ENCODE measurements at places on chromosomes 3 and 15.

DNA sequence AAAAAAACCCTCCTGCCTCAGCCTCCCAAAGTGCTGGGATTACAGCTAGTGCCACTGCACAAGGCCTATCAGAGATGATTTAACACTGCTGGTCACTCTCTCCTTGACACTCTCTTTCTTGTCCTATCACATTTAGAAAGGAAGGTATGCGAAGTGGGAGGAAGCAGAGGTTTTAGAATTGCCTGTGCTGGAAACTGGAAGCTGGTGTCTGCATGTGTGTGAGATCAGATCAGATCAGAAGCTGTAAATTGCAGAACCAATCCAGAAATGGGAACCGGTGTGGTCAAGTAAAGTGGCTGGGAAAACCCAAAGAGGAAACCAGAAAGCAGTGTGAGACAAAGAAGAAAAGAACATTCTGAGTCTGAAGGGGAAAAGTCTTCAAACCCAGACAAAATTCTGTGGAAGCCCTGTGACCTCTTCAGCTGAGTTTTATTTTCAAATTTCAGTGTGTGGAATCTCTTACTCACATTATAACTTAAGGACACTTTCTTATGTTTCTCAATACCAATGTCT lies 2.8 kb downstream of the EFHB start:
- DNase-seq, result no peak

GRCh38 chr15:39581793-39582285 lies 960 bp downstream of the THBS1 start:
- DNase-seq, result peak; percentile 40

GRCh38 chr3:72329354-72329753 lies 518.9 kb downstream of the SHQ1 start:
- DNase-seq, result no peak

- DNase-seq, result no peak
These were observed 45.0 kb downstream of the IQSEC1 start for GRCh38 chr3:13028010-13028821.

- DNase-seq, result no peak
These were observed 16.5 kb upstream of the ZBTB47 start for GRCh38 chr3:42637001-42637400.

GRCh38 chr15:60531801-60532200 lies 52.9 kb upstream of the ICE2 start:
- DNase-seq, result no peak

- DNase-seq, result no peak
These were observed 30.2 kb downstream of the ITGA11 start for GRCh38 chr15:68401496-68402431.

DNA sequence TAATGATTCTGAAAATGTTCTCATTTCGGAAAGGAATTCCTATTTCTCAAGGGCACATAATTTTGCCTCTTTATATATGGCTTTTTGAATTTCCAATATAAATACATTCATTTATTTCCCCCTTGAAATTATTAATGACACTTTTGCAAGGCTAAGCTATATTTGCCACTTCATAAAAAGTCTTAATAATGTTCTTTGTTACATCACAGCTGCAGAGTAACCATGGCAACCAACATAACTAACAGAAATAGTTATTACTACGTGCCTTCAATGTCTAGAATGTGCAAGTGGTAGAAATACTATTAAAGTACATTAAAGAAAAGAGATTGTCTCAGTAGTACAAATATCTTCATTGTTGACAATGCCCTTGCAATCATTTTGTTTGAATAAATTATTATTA lies 471.8 kb downstream of the C3orf38 start:
- no peak for DNase-seq

GRCh38 chr3:32894977-32895376 lies 56.5 kb upstream of the CCR4 start:
- DNase-seq, result no peak

DNA sequence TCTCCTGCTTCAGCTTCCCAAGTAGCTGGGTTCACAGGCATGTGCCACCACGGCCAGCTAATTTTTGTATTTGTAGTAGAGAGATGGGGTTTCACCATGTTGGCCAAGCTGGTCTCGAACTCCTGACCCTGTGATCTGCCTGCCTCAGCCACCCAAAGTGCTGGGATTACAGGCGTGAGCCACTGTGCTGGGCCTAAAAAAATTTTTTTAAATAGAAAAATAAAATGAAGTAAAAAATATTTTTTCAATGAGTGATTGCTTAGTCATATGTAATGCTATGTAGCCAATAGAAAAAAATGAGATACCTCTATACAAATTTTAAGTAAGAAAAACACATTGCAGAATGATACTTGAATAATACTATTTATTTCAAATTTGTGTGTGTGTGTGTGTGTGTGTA lies 27.9 kb upstream of the SLC30A4 start:
- no peak for DNase-seq

GRCh38 chr3:146466604-146467003 lies 2.8 kb downstream of the PLSCR2 start:
- DNase-seq, result no peak

GRCh38 chr3:168511428-168512014 lies 415.8 kb upstream of the GOLIM4 start:
- peak; percentile 6 for DNase-seq

DNA sequence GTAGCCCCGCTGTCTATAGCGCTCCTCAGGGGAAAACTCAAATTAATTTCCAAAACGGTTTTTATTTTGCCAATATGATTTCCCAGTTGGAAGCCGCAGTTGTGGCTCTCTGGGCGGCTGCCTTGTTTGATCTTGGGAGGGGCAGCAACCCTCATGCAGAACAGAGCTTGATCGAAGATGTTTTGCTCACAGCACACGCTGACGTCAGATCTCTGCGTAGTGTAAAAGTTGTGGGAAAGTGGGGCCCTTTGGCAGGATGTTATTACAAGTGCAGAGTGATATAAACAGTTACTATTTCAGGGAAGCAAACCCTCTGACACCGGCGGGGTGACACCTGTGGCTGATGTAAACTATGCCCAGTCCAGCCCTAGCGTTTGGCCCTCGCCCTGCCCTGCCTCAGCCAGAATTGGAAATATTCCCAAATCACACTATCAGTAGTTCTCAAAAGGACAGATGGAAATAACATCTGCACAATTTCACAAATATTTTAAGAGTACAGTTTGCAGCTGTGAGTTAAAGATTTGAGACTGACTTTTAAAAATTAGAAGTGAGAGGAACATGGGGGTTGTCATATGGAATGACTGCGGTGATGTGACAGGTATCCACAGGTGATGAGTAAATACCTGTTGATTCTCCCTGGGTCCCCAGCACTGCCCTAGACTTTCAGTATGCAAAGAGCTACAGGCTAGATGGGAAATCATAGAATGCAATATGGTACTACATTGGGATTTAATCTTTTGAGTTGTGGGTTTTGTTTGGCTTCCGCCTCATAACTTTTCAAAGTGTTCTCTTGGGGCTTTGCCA lies 1.7 kb downstream of the SYNM start:
- DNase-seq, result no peak

GRCh38 chr15:62940755-62941361 lies 101.7 kb upstream of the TPM1 start:
- DNase-seq, result no peak

DNA sequence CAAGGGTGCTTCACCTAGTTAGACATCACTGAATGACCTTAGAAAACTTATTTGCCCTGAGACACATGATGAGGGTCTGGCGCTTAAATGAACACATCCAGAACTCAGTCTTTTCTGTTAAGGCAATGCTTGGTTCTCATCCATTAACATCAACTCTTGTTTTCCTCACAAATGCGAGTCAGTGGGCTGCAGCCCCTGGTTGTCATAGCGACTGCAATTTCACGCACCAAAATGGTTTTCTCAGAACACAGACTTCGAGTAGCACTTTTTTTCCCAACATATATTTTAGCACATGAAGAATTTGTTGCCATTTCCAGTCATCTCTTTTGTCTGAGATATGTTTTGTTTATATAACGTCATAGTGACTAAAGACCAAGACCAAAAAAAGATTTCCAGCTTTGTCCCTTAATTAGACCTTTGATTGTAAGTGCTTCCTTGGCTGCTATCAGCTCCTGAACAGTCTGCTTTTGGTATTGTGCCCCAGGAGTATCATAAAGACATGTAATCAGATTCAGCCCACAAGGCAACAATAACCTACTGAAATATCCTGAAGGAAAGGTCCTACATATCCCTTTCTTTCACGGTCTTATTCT lies 68.5 kb downstream of the GPR176 start:
- no peak for DNase-seq

DNA sequence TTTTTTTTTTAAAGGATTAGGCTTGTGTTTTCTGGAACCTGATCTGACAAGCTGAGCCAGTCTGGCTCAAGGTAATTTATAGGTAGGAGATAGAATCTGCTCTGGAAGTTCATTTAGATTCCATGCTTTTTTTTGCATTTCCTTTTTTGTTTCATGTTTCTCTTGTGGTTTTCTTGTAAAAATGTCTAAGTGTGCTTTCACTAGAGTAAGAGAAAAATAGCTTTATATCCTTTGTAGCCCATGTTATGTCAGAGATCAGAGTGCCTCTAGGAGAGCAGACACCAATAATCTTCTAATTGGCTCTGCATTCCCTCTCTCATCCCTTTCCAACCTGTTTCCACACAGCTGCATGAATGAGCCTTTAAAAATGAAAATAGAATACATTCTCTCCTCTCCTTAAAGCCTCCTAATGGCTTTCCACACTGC lies 389.8 kb upstream of the KCNMB2 start:
- no peak for DNase-seq

DNA sequence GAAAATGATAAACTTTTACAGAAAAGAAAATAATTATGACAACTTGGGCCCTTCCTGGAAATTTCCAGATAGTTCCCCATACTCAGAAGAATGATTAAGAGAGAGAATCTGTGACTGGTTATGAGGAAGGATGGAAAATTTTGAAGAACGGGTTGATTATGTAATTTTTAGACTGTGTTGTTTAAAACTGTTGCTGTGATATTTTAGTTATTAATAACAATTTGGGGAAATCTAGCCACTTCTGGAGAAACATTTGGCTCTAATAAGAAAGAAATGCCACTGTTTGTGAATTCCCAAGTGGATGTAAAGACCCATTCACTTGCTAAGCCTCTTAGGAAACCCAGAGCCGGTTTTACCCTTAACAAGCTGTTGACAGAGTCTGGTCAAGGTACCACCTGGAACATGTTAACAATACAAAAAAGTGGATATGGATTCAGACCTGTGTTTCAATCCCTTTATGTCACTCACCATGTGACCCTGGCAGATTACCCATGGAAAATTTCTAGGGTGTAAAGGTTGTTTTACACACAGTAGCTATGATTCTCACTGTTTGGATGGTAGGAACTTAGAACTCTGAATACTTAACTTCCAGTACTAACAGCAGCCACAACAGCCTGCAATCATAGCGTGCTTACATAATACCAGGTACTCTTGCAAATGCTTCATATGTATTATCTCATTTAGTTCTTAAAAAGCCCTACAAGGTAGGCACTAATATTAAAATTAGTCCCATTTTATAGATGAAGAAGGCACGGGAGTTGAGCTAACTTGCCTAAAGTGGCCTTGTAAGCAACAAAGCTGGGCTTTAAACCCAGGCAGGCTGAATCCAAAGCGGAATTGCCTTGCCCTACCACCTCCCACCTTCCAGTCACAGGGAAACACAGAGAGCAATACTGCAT lies 32.0 kb downstream of the ZBTB38 start:
- DNase-seq, result no peak

GRCh38 chr3:52250122-52250521 lies 4.6 kb downstream of the PPM1M start:
- DNase-seq, result no peak

DNA sequence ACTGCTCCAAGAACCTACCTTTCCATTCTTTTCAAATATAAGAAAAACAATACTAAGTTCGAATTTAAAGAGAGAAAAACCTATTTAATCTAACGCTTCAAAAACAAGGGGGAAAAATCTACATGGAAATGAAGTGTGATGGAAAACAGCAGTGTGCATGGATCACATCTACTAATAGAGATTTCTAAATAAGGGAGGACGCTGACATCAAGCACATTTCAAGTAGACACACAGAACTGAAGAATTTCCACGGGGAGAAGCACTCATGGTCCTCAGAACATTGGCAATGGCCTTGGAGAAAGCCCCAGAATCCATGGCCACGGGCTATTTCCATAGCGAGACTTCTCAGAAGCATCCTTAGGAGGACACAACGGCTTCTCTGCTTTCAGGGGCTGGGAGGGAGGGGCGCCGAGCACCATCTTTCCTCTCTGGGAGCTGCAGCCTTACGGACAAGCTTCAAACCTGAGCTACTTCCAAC lies 1.0 kb downstream of the TASOR start:
- DNase-seq, result peak; percentile 47

- no peak for DNase-seq
These were observed 69.5 kb upstream of the EPHB3 start for GRCh38 chr3:184491867-184492615.

DNA sequence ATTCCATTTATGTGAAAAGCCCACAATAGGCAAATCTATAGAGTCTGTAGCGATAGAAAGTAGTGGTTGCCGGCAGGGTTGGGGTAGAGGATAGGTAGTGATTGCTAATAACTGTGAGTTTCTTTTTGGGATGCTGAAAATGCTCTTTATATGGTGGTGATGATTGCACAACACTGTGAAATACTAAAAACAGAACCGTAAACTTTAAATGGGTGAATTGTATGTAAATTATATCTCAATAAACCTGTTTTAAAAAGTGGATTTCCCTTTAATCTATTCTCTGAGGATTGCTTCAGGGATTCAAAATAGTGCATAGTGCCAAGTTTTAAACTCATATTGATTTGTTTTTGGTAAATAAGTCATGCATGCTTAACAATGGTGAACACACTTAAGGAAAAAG lies 140.2 kb downstream of the LPP start:
- DNase-seq, result no peak

DNA sequence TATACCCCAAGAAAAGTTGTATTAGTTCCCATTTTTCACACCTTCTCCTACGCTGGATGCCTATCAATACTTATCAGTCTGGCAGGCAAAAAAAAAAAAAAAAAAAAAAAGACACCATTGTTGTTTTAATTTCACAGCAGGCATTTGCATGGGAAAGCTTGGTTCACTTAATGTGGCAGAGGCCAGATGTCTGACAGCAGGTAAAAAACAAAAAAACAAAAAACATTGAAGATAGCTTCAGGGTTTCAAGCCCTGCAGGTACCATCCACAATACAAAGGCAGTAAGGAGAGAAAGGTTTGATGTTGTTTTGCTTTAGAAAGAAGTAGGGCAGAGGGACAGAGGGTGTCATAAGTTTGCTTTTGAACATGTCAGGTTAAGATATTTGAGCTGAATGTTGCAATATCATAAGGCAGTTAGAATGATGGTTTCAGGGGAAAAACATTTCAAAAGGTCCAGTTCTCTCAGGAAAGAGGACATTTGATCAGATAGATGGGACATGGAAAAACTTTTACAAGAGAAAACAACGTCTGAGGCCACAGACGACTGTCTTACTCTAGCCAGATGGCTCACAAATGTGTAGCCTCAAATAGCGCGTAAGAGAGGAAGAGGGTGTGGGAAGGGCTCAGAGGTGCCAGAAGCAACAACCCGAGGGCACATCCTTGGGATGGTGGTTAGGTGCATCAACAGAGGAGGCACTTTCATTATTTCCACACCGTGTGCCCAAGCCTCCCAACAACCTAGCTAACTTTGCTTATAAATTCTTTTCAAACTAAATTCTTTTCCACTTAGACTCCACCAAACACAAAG lies 25.7 kb downstream of the PCOLCE2 start:
- peak; percentile 38 for DNase-seq

- DNase-seq, result no peak
These were observed 135.5 kb upstream of the LIPC start for GRCh38 chr15:58296276-58296675.

GRCh38 chr15:88635318-88635717 lies 3.5 kb upstream of the ISG20 start:
- DNase-seq, result no peak

Data from NCI-H526 treated with DMSO at 0.1 percent for 48 hours (cell line).